ENCODE measurements at places on chromosomes 7 and 10.

- no peak for DNase-seq
Observed at GRCh38 chr10:52956461-52956860, 183.9 kb upstream of the MBL2 start.

GRCh38 chr10:36464291-36464690 lies 661.1 kb upstream of the ANKRD30A start:
- DNase-seq: no peak

- DNase-seq: no peak
Observed at GRCh38 chr7:37987732-37988131, 67.3 kb downstream of the EPDR1 start.

DNA sequence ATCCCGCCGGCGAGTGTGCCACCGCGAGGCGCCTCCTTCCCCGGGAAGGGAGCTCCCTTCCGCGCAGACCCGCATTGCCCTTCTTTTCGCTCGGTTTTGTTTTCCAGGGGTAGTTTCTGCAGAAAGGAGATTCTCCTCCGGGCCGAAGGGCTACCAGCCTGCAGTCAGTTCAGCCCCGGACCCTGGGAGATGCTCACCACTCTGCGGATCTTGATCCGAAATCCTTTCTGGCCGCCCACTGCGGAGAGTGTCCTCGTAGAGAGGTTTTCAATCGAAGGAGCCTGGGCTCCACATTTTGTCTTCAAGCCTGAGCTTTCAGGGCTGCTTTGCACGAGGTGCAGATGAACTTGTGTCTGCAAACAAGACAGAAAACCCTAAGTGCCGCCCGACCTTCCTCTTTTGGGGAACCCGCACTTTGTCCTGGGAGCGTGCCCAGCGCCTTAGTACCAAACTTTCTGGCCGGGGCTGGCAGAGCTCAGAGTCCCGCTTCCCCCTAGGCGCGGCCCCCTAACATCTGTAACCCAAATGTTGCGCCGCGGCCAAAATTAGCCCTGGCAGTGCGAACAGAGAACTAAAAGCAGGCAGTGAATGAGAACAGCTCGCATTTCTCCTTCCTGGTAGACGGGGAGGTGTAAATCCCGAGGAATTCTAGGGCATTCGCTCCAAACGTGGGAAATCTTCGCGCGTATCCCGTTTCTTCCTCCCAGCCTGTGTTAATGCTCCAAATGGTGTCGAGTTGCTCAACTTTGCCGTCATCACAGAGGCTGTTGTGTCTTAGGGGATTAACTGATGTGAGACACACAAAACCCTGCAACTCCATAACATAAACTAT lies 6.7 kb upstream of the EN2 start:
- no peak for DNase-seq

DNA sequence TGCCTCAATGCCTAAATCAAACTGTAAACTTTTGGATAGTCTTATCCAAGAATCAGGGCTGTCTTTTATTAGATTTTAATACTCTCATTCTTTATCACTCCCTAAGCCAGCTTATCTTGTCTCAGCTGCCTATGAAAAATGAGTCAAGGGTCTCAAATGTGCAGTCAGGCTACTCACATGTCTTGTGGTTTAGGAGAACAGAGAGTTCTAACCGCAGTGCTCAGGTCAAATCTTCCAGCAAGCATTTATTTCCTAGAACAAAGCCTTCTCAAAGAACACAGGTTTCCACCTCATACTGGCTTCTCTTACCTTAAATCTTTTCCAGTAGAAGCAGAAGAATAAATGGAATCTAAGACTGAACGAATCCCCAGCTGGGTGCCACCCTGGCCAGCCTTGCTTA lies 23.5 kb downstream of the HTR5A start:
- no peak for DNase-seq

- DNase-seq: no peak
Observed at GRCh38 chr7:138313829-138314178, 146.3 kb upstream of the TRIM24 start.

DNA sequence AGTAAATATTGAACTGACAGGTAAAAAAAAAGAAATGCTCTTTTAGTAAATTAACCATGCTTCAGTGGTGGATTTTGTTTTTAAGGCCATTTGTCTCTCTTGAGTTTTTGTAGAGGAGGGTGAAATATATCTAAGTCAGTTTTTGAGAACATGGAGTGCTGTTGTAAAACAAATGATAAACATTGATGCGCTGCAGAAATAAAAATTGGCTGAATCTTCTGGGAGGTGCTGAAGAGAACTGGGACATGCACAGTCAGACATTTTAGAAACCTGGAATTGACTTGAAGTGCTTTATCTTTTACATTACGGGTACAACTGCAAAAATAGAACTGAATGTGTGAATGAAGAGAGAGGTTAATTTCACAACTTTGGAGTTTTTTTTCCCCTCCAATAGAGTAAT lies 203.0 kb upstream of the HDAC9 start:
- no peak for DNase-seq

DNA sequence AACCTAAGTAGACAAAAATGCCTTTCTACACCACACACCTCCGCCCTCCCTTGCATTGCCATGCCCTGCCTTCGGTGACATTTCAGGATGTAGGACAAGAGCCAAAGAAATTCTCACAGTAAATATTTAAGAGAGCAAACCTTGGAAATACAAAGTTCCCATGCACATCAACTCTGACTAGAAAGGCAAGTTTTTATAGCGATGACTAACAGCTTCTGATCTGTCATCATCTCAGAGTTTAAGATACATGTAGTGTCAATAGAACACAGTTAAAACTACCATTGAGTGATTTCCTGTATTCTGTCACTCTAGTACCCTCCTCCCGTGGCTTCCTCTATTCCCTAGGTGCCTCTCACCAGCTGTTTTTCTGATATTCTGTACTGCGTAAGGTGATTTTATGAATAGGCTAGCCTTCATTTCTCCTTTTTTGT lies 20.7 kb downstream of the SLC16A9 start:
- no peak for DNase-seq

DNA sequence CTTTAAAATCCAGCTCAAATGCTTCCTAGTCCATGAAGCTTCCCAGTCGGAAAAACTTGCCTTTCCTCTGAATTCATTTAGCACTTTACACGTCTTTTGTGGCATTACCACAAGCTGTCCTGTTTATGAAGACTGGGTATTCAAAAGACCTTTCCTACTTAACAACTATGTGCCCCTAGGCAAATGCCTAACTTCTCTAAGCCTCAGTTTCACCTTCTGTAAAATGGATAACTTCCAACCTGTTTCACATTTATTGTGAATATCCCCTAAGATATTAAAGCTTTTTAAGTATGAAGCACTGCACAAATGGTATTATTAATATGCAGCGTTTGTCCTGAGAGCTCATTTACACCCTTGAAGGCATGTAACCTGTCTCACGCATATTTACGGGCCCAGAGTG lies 843 bp downstream of the CFAP70 start:
- DNase-seq: no peak

DNA sequence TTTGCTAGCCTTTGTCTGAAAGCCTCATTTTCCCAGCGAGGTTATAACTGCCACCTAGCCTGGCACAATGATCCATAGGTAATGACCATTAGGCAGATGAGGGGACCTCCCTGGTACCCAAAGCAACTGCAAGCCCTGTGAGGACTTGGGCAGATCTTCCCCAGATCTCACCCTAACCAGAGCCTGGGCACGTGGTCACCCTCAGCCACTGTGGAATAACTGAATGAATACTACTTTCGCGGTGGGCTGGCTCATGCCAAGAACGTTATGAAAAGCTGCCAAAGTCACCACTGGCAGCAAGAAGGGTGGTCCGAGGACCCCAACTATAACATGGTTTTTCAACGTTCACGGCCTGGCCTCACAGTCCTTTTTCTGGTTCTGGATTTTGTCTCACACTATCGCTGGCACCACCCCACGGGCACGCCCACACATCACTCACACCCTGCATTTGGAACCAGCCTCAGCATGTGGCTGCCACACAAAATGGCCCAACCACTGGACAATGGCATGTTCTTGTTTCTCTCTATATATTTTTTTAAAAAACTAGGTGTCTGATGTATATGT lies 3.4 kb downstream of the PRKAG2 start:
- no peak for DNase-seq

Measured in activated gamma-delta T cell treated with anti-CD3 and anti-CD28 coated beads, Interleukin-2, amount 50 U/mL, for 16 hours (primary cell).